ENCODE measurements at places on chromosomes 6 and 20.

- no peak for DNase-seq
These were observed 34.1 kb downstream of the DCDC2 start for GRCh38 chr6:24323632-24324337.

GRCh38 chr6:21454262-21454661, 139.3 kb upstream of the SOX4 start:
- no peak for DNase-seq

DNA sequence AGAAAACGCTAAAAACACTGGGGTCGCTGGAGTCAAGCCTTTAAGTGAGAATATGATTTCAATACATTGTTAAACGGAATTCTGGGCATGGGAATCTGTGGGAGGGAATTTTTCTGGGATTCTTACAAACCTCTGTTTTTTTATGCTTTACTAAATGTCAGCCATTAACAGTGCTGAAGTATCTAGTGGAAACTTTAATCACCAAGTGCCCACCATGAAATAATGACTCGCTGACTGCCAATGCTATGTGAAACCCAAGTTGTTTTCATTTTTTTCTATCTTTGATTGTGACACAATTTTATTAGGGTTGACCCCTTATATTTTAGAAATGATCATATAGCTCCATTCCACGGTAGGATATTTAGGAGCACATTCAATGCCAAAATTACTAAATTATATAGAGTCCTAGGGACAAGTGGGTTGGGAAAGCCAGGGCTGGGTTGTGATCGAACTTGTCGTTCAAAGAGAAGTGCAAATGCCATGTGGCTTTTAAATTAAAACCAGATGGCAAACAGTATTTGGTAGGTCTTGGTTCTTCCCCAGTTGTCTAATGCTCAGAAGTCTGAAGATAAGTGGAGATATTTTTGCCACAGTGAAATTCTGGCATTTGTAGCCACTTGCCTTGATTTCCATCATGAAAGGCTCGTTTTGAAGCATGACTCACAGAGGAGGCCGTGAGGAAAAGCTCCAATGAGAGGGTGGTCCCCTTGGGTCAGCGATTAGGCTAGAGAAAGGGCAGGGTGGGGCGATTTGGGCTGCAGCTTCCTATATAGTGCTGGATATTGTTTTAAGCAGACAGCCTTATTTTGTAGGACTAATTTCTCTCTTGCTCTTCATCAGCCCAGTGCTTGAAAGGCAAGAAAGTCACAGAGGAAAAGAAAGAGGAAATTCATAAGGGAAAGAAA, 254.4 kb upstream of the JAG1 start:
- DNase-seq, result no peak

DNA sequence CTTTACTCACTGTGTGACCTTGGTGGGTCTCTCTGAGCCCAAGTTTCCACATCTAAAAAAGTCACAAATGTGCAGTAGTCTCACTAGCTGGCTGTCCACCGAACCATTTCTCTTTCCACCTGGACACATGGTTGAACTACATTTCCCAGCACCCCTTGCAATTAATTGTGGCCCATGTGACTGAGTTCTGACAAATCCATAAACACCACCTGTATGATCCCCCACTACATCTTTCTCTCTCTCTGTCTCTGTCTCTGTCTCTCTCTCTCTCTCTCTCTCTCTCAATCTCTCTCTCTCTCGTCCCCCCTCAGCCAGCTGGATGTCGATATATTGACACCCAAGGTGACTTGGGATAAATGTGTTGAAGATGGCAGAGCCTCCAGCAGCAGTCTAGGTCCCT, 42.8 kb downstream of the SNHG17 start:
- no peak for DNase-seq

GRCh38 chr20:58605292-58606065, 45.6 kb upstream of the STX16 start:
- DNase-seq, result no peak

- DNase-seq, result no peak
These were observed 199.2 kb upstream of the PMEPA1 start for GRCh38 chr20:57908704-57909630.

DNA sequence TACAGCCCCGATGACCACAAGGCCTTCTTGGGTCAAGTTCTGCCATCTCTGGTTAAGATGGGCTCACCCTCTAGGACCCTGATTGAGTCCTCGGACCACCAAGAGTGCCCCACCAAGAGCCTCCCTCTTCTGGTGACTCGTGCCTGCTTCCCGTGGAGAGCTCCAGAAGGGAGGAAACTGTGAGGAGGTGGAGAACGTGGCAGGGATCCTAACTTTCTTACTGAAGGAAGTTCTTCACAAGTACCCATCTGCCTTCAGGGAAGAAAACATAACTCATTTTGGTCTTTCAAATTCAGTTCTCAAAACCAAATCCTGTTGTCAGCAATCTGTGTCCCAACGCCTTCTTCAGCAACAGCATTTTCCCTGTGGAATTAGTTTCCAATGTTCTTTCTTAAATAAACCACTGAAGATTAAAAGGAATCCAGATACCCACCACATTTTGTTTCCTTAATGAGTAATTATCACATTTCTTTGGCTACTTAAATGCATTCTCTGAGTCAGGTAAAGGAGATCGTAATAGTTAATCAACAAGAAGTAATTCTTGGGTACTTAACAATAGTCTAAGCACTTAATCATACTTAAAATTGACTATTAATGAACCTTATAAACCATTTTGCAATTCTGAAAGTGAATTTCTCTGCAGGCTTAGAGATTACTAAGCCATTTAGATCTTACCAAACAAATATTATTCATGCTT, 185.8 kb upstream of the SGK1 start:
- DNase-seq, result no peak

DNA sequence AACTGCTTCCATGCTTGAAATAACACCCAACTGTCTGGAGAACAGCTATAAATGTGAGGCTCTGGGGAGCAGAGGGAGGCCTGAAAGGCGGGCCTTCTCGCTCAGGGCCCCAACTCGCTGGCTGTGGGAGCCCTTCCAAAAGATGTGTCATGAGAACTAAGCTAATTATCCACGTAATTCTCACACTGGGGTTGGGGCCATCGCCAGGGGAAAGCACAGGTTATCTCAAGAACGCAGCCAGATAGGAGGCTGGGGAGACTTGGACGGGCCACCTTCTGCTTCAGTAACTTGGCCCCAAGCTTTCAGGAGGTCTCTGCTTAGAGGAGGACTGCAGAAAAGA, 1.6 kb downstream of the PXDC1 start:
- no peak for DNase-seq

GRCh38 chr6:110033749-110034666, 55.9 kb downstream of the GPR6 start:
- no peak for DNase-seq

DNA sequence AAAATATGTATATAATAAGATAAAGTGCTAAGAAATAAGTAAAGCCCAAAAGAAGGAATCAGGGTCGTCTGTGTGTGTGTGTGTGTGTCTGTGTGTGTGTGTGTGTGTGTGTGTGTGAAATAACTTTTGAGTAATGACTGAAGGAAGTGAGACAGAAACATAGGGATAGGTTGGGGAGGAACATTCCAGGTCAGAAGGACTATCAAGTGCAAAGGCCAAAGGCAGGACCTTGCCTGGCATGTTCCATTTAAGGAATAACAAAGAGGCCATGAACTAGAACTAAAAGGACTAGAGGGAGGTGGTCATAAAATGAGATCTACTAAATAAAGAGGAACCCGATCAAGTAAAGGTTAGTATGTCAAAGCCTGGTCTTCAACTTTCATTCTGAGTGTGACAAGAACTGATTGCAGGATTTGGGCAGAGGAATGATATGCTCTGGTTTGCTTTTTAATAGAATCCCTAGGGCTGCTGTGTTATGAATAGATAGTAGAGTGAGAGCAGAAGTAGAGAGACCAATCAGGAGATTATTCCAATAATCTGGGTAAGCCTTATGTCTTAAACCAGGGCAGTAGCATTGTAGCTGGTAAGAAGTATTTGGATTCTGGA, 6.9 kb downstream of the ENPP3 start:
- no peak for DNase-seq

- DNase-seq, result no peak
These were observed at the start of gene PTK7 for GRCh38 chr6:43075670-43076463. Gene PTK7 (plus strand): TSS chr6:43076314. CDS start chr6:43076489, 175 bp downstream.

GRCh38 chr20:22453244-22454080, 130.9 kb downstream of the FOXA2 start:
- DNase-seq, result no peak

Measured in NCI-H2081 treated with DMSO at 0.1 percent for 48 hours (cell line).